Right forelimb (tissue), 1 donor: ENCODE measurements at places on chromosomes 12 and 14.

GRCh38 chr14:106694638-106695393 is 1168.4 kb downstream of the TMEM121 start:
- no peak for DNase-seq

- no peak for DNase-seq
Measured at GRCh38 chr12:131220331-131220685, 266.6 kb downstream of the ADGRD1 start.

DNA sequence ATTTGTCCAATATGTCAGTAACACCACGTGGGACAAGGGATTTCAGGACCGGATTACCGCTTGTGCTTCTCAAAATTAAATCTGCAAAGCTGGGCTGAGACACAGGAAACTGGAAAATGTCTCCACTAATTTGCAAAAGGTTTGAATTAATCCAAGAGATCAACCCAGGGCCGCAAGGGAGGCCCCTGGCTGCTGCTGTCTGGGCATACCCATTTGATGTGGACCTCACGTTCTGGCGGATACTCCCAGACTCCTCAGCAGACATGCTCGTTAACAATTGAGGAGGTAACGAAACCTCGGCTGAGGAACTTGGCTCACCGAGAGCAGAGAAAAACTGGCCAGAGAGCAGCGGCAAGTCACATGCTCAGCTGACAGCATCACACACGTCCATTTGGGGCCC is 180.6 kb downstream of the SLC15A4 start:
- no peak for DNase-seq

GRCh38 chr12:25819691-25820090 is 138.8 kb upstream of the RASSF8 start:
- no peak for DNase-seq

GRCh38 chr14:93804654-93805053 is 16.4 kb upstream of the PRIMA1 start:
- no peak for DNase-seq

- no peak for DNase-seq
Measured at GRCh38 chr12:68477906-68478305, 132.8 kb upstream of the RAP1B start.

DNA sequence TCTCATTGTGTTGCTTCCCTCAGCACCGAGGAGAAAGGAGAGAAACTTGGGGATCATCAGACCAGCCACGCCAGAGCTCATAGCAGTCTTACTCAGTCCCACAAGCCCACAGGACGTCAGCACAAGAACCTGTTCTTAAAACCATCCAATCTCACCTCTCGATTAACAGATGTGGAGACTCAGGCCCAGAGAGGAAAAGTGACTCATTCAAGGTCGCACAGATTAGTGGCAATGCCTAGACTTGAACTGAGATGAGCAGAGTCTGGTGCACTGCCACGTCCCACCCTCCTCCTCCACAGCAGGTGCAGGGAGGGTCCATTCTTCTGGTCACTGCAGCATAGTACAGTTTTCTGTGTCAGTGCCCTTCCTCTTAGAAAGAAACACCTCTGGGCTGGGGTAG is 154.9 kb upstream of the PZP start:
- no peak for DNase-seq

DNA sequence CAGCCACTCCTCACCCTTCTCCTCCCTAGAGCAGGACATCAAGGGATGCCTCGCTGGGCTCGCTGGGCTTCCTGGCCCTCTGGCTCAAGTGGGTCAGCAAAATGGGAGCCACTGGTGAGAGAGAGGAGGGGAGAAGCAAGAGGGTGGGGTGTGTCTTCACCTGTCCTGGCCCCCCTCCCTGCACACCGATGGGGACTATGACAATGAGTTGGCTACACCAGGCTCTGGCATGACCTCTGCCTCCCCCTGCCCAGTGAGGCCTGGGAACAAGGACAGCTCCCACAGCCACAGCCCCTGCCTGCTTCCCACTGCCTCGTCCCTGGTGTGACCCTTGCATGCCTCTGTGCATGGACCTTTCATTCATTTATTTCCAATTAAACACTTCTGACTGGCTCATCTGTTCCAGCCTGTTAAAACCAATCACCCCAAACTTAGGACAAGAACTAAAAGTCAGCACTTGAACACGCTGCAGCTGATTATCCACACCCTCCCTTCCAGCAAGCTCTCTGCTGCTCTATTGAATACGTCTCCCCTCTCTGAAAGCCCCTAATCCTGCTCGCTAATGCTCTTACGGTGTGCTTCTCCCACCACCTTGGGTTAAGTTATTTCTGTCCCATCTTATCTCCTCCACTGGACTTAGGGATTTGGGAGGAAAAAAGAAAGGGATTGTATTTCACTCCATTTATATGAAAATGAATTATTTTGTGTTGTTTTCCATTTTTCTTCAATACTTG is 5.8 kb upstream of the PPP2R5C start:
- no peak for DNase-seq

DNA sequence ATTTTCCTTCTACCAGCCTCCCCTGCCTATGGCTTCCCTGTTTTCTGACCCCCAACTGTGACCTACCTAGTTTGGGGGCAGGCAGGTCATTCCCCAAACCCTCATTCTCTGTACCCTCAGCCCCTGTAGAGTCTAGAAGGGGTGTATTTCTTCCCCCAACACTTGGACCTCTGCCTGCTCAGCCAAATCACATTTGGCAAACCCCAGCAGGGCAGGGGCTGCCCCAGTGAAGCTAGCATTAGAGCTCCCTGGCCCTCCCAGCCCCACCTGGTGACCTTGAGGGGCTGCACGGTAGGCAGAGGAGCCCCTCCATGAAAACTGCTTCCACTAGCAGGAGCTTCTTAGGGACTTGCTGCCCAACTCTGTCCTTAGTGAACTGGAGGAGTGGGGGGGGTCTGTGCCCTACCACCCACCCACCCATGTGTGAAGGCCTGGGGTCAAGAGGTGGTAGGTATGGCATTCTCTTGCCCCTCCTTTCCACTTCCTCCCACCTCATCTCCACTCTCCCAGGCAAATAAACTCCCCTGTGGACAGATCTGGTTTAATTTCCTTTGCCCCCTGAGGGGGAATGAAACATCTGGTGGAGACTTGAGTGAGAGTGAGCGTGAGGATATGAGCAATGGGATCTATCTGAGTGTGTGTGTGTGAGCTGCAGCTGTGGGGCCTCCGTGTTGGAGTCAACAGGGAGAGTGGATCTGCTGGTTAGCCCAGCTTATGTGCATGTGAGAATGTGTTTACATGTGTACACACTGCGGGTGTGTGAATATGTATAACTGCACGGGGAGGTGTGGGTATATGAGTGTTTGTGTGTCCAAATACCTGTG is 1.6 kb downstream of the NXPH4 start:
- DNase-seq, result no peak

DNA sequence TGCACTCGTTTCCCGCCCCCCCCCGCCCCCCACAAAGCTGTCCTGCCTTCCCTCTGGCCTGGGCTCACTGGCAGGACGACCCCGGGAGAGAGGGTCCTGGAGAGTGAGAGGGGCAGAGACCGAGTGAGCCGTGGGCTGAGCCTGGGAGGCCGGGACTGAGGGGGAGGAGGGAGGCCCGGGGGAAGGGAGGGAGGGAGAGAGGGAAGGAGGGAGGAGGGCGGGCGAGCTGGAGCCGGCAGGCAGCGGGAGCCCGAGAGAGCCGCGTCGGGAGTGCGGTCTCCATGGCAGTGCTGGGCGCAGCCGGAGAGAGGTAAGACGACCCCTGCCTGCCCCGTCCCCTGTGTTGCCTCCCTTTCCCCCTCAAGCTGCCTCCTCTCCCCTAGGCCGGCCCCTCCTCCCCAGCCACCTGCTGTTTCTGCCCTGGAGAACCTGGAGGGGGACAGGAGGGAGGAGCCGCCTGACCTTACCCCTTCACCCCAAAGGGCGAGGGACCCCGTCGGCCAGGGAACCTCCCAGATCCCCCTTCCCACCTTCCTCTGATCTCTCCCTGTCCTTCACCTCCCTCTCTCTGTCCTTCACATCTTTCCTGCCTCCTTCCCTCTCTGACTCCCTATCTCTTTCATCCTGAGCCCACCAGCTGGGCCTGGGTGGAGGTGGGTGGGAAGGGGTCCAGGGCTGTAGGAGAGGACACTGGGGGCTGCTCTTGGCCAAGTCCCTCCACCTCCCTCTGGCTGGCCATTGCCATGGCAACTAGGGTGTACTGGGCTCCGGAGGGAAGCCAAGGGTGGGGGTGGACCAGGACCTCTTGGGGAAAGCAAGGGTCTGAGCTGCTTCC is at the start of gene GPR162:
TSS of gene GPR162 (plus strand) at position 231 of the 835 bp plus-strand sequence. CDS start 2,078 bp downstream, outside the sequence.
- peak; percentile 90 for DNase-seq

DNA sequence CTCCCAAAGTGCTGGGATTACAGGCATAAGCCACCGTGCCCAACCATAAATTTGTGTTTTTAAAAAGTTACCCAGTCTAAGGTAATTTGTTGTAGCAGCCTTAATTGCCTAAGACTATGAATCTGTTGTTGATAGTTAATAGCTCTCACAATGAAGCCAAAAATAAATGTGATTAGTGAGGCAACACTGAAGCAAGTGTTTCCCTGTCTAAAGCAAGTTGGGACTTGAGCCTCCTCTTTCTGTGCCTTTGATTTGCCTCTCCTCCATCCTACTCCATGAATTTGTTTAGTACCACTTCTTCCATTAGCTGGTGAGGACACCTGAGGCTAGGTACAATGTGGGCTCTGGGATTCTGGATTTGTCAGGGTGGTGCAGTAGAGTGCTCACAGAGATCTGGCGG is 36.8 kb downstream of the DAAM1 start:
- DNase-seq, result no peak

DNA sequence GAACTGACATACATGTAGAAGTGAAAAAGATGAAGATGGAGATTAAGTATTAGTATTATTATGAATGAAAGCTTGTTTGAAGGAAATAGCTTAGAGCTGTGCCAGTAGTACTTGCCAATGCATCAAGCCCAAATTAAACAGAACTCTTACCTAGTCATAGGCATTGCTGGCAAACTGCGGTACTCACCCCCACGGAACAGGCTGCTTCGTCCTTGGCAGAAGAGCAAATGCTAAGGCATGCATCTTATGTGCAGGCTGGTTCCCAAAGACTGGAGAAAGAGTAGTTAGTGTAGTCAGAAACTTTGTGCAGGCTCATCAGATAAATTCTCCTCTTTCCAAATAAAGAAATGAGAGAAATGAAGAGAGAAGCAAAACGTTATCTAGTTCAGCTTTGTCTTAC is 134.8 kb downstream of the CCDC59 start:
- DNase-seq, result no peak

DNA sequence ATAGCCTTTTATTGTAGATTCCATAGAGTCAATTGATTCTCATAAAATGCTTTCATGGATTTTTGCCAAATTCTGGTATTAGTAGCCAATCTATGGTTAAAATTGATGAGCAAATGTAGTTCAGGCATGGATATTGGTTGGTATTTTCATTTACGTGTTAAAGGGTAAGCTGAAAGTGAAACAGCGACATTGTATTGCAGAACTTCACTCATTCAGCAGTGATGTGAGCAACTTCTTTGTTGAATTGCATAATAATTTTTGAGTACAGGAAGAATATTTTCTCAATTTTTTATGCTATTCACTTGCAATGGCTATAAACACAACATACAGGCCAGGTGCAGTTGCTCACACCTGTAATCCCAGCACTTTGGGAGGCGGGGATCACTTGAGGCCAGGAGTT is 24.2 kb upstream of the FAM222A start:
- no peak for DNase-seq

GRCh38 chr14:68710776-68711175 is 82.1 kb downstream of the ZFP36L1 start:
- DNase-seq, result no peak

DNA sequence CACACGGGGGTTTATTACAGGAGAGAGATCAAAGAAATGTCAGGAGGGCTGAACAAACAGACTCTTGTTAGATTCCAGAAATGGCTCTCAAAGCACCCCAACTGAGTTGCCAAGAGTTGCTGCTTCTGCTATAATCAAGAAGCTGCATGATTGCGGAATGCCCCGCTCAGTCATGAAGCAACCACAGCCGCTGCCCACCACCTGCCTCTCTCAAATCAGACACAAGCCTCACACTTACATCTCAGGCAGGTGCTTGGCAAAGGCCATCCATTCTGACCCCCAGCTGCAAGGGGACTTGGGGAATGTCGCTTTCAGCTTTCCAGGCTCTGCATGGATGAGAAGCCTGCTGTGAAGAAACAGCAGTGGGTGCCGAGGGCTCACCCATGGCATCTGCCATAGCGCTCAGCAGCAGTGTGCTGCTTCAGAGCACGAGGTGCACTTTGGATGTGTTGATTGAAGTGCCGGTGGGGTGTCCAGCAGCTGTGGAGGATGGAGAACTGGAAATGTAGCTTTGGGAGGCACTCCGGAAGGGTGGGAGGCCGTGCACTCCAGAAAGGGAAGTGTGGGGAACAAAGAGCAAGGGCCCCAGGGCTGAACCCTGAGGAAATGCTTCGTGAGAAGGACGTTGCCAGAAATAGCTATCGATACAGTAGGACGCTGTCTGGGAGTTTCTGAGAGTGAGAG is 37.7 kb downstream of the LRRC74A start:
- DNase-seq, result no peak

DNA sequence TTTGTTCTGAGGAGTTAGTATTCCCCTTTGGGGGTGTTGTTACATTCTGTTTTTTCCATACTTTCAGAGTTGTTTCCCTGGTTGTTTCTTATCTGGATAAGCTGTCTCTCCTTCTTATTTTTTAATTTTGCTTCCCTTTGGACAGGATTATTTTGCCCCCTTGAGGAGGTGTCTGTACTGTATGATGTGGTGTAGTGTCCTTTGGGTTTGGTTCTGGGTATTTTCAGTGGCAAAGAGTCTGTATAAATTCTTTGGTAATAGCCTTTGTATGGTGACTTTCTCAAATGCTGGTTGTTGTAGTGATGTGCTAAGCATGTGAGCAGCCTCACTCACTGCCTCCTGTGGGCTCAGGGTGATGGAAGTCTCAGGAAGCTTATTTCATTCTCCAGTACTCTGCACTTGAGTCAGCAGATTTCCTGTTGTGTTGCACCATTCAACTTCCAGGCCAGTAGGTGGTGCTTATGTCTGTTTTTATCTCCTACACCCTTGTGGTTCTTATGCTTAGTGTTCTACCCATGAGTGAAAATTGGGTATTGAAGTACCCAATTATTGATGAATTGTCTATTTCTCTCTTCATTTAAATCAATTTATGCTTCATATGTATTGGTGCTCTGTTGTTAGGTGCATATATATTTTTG is 103.3 kb upstream of the PMCH start:
- DNase-seq, result no peak

DNA sequence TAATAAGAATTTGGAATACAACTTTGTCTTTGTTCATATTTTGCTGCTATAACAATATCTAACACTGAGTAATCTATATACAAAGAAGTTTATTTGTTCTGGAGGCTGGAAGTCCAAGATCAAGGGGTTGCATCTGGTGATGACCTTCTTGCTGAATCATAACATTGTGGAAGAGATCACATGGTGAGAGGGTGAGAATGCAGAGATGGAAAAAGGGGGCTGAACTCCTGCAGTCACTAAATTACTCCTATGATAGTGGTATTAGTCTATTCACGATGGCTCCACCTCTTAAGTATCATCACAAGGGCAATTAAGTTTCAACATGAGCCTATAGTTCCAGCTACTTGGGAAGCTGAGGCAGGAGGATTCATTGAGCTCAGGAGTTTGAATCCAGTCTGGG is 4.5 kb upstream of the AKAP6 start:
- no peak for DNase-seq
